ENCODE measurements at places on chromosomes 2 and 18. TPM values are rescaled to one million over a fixed set of nuclear protein-coding genes. Genes with fewer than 3 reads are reported as not detected.

GRCh38 chr2:195322324-195322723 lies 334.7 kb upstream of the SLC39A10 start:
- DNase-seq: no peak

- peak; percentile 21 for DNase-seq
These were observed 140.9 kb downstream of the CAPN13 start for GRCh38 chr2:30666266-30666874.

ADCYAP1 gene
- total RNA-seq: not detected

SPC25 gene
- 28.5 TPM for total RNA-seq

DNA sequence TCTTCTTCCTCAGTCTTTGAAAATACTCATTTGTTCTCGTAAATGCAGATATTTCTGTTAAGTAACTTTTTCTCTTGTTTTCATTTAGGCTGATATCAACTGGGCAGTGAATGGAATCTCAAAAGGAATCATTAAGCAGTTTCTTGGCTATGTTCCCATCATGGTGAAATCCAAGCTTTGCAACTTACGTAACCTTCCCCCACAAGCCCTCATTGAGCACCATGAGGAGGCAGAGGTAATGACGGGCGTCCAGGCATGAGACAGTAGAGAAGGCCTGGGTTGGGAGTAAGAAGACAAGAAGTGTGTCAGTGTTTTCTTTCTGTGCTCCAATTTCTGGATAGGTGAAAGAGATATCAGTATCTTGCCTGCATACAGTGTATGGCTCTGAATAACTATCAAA lies 5.1 kb downstream of the POLR1B start:
- no peak for DNase-seq

DNA sequence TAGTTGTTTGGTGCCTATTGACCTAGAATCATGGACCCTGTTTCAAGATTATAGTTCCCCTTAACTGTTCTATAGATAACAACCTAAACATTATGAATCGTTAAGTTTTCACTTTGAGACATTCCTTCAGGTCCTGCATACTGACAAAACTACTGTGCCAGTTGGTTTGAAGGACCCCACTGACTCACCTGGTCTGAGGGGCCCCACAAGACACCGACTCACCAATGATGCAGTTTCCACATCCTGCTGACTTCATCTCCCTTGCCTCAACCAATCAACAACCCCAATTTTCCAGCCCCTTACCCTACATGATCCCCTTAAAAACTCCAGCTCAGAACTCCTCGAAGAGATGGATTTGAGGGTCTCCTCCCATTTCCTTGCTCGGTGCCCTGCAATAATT lies 89.6 kb upstream of the CCDC141 start:
- no peak for DNase-seq

DNA sequence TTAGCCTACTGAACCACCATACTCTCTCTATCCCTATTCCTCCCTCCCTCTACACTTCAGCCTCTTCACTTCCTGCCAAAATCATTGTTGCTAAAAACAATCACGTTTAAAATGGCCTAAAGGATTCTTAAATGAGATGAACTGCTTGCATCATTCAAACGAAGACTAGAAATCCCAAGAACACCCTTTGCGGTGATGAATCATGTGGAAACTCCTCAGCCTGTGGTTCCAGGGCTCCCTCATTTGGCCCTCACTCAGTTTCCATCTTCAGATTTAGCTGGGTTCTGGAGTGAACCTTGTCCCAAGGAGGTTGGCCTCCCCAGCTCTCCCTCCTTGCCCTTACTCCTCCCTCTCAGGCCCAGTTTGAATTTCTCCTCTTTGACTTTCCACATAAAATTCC lies 125.6 kb upstream of the CDC42EP3 start:
- no peak for DNase-seq

GRCh38 chr2:38763228-38763627 lies 12.1 kb upstream of the SRSF7 start:
- no peak for DNase-seq

FOXD4L1 gene
- not detected for total RNA-seq

DNA sequence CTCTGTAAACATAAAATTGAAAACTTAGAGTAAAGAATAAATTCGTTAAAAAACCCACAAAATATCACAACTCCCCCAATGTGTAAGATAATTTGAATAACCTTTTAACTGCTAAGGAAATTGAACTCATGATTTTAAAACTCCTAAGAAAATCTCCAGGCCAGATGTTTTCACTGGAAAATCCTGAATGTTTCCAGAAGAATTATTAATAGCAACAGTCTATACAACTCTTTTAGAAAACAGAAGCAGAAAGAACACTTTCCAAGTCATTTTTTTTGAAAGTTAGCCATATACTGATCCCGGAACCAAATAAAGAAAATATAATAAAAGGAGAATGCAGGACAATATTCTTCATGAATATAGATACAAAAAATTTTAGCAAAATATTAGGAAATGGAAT lies 165.6 kb downstream of the ACOXL start:
- no peak for DNase-seq

- no peak for DNase-seq
These were observed 315.7 kb upstream of the CWC22 start for GRCh38 chr2:180322781-180323180.

DNA sequence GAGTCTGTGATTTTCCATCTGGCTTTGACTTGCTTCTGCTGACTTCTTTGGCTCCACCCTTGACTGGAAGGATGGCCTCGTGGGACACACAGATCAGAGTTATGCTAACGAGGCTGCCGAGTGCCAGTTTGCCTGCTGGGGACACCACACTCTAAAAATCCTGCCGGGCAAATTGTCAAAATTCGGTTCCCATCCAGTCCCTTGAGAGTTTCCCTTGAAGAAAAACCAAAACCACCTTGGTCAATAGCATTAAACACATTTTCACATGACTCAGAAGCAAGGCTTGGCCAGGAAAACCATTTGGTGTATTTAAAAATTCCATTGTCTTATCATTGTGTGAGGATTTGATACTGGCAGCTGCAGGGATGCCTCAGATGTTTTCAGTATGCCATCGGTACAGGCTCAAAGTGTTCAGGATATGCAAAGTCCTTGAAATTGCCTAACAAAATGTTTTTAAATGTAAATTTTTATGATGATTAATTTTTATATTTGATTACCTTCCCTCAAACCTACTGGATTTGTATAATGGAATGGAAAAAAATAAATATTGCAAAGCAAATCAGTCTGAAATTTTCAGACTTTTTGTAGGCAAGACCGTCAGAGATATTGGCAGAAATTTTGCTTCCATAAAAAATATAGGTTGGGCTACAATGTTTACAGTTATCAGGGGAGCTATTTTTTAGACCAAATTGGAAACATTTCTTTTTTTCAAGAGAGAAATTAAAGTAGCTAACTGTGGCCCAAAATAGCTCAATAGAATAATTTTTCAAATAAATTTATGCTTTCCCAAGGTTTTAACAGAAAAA lies 41.6 kb downstream of the KCNE4 start:
- DNase-seq: no peak

GRCh38 chr2:103363639-103364038 lies 601.8 kb downstream of the TMEM182 start:
- DNase-seq: no peak

WDPCP gene
- total RNA-seq: 17.4 TPM

NEU2 gene
- total RNA-seq: not detected

UGT1A1 gene
- total RNA-seq: not detected

NTSR2 gene
- not detected for total RNA-seq

DNA sequence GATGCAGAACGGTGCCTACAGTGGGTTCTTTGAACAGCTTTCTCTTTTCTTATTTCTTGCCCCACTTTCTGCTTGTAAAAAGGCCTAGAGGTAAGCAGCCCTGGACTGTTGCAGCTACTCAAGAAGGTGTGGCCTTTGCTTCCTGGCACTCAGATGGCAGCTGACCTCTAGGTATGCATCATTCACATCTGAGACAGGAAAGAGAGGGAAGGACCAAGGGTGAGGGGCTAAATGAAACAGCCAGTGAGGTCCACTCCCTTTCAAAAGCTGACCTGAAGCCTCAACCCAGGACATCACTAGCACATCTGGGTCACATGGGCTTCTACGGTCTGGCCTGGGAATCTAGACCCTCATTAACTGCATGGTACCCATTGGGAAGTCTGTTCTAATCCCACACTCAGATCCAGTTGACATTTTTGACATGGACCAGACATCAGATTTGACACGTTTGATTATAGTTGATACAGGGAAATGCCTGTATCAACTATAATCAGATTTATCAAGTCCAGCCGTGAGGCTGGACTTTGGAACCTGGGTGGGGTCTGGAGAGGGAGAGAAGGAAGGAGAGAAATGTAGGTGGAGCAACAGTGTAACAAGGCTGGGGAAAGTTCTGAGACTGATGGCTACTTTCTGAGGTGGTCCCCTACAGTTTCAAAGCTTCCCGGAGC lies 60.2 kb downstream of the E2F6 start:
- no peak for DNase-seq

GKN1 gene
- not detected for total RNA-seq

- no peak for DNase-seq
These were observed 18.8 kb upstream of the CCDC195 start for GRCh38 chr2:224734949-224735348.

DNA sequence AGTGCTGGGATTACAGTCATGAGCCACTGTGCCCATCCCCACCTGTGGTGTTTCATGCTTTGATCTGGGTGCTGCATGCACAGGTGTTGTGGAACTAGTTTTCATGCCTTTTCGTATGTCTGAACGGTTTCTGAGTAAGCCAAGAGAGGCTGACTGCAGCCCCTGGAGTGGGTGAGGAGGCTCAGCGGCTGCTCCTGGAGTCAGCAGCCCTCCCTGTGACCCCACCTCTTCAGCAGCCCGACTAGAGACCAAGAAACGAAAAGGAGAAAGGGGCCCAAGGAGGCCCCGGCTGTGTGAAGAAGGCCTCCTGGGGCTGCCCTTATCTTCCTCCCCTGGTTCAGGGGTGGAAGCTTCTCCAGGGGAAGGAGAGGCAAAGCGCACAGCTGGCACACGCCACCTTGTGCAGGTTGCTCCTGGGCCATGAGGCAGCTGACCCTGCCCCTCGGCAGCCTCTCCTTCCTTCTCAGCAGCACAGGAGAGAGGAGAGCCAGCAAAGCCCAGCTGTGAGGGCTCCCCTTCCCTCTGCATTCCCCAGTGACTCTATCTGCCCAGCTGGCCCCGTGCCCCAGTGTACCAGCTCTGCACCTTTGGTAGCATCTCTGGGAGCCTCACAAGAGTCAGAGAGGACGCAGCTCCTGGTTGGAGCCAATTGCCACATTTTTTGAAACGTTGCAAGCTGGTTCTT lies 182.5 kb upstream of the HS6ST1 start:
- peak; percentile 20 for DNase-seq

GRCh38 chr2:30226144-30227032 lies 4.9 kb upstream of the LBH start:
- DNase-seq: no peak

DNA sequence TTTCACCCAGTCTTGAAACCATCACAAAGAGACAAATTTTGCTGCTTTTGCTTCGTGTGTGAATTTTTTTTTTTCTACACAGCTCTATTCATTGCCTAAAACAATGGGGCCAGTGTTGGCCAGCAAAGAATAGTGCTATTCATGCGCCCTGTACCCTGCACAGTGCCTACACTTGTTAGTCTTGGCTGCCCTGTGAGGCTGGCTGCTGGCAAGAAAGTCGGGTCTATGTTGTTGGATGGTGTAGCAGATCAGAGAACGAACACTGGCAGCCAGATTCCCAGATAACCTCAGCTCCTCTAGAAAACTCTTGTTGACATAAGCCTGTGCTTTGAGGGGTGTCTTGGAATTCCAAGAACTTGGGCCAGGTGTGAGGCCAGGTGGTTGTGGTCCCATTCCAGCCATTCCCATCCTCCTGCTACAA lies 455.7 kb upstream of the TCF4 start:
- peak; percentile 48 for DNase-seq

INHA gene
- total RNA-seq: 0.24 TPM

GRCh38 chr2:128599700-128600099 lies 281.0 kb upstream of the HS6ST1 start:
- DNase-seq: peak; percentile 15

PJVK gene
- 4.0 TPM for total RNA-seq

- no peak for DNase-seq
These were observed 1141.8 kb downstream of the RPIA start for GRCh38 chr2:89833116-89833779.

GRCh38 chr2:143870696-143871095 lies 649.2 kb downstream of the ZEB2 start:
- no peak for DNase-seq

- DNase-seq: no peak
These were observed 43.3 kb upstream of the TXNDC2 start for GRCh38 chr18:9842448-9842847.

DNA sequence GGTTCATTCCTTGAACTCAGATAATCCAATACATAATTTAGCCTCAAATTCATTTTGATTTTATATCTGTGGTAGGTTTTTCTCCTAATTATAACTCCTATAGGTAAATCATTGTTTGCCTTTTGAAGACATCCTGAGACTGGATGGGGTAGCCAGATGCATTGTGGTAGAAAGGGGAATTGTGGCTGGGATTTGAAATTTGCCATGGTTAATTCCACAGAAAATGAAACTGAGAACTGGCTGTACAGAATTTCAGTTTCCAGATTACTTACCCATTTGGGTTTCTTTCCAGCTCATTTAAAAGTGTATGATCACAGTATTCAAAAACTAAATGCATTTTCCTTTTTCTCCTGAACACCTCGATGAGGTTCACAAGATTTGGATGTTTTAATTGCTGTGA lies 18.2 kb downstream of the CDKL4 start:
- DNase-seq: no peak

DNA sequence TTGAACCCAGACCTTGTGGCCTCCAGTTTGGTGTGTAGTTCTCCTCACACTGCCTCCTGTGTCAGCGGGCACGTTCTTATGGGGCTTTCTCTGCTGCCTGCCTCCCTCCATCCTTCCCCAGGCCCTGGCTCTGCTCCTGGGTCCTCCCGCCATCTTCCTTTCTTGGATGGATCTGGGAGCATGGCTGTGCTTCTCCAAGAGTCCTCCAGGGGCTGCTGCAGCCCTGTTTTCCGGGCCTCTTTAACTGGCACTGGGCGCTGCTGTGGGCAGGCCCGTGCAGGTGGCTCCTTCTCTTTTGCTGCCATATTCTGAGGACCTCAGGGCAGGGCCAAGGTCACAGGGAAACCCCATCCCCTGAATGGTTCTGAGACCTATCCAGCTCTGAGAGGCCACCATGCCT lies 17.8 kb downstream of the THNSL2 start:
- peak; percentile 72 for DNase-seq

COPS9 gene
- 142 TPM for total RNA-seq

DNA sequence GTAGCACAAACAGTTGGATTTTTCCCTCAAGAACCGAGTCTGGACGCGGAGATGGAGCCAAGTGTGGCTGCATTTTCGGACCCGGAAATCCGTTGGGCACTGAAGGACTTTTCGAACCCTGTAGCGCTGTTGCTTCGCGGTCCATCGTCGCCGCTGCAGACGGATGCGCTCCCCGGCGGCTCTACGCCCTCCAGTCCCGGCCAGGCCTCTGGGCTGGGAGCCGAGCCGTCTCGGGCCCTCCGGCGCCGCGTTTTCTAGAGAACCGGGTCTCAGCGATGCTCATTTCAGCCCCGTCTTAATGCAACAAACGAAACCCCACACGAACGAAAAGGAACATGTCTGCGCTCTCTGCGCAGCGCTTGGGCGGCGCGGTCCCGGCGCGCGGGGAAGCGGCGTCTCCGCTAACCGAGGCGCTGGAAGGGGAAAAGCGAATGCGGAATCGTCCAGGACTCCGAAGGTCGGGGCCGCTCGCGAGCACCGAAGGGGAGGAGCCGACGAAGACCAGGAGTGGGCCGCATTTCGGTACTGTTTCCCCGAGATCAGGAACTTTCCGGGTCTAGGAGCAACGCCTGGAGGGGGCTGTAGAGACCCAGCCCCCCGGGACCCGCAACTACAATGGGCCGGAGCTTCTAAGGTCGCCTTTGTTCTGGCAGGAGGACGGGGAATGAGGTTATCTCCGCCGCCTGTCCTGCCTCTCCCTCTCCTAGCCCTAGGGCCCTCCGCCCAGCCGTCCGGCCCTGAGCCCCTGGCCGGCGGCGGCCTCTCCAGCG lies 3.2 kb downstream of the EMX1 start:
- peak; percentile 63 for DNase-seq

- DNase-seq: no peak
These were observed 933.7 kb downstream of the NRXN1 start for GRCh38 chr2:50098242-50098641.

Measured in H9 (cell line).